ENCODE measurements at places on chromosomes 1 and 21.

DNA sequence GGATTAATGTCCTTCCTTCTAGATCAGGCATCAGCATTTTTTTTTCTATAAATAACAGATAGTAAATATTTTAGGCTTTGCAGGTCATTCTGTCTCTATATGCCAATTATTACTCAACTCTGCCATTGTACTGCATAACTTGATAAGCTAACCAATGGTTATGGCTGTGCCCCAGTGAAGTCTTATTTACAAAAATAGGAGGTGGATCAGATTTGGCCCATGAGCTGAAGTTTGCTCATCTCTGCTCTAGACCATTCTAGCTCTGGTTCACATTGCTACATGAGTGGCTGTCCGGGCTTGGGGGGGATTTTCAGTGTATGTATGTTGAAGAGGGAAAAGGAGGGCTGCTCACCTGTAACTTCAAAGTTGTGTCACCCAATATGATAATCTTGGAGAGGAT lies 10.1 kb downstream of the RAB7B start:
- no peak for DNase-seq

GRCh38 chr1:24344090-24344742 lies 25.1 kb downstream of the GRHL3 start:
- no peak for DNase-seq

DNA sequence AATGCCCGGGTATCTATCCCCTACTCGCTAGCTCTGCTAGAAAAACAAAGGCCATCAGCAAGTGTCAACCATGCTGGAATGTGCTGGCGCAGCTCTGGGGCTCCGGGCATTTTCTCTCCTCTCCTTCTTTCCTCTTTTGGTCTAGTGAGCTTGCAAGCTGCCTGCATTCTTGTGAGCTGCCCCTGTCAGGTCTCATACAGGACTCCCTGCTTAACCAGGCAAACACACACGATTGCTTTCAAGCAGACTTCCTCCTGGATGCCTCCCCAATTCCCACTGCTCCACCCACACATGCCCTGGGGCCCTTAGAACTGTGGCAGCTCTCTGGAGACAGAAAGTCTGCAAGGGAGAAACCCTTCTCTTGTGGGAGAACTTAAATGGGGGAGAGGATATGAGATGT lies 35.7 kb upstream of the SUCO start:
- DNase-seq: peak; percentile 95

GRCh38 chr21:17416139-17416538 lies 96.7 kb upstream of the CXADR start:
- DNase-seq: peak; percentile 76

DNA sequence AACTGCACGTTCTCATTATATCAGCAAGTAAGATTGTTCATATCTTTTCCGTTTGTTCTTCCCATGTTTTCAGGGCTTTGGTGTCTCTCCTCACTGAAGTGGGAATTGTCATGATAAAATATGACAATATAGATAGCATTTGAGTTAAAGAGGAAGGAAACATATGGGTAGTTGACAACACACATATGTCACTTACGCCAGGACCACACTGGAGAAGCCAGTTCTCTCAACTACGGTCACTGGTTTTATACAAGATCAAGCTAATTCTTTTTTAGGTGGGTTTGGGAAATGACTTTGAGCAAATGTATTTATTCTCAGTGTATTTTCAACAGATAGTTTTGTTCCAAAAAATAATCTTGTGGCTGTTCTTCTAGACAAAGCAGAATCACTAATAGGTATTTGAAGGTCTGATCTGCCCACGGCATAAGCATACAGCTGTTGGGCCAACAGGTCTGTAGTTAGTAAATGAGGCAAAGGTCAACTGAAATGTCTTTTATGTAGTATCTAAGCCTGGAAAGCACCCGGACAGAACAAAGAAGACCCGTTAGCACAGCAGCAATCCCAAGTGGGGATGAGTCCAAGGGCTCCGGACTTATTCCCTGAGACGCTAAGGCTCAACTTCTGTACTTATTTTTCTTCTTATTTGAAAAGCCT lies 433.6 kb upstream of the ZP4 start:
- DNase-seq: no peak
